ENCODE measurements at places on chromosomes 16 and 17. TPM values are rescaled to one million over a fixed set of nuclear protein-coding genes. Genes with fewer than 3 reads are reported as not detected.

ORC6 gene
- total RNA-seq, result 26.4 TPM

ST6GALNAC1 gene
- total RNA-seq, result 5.5 TPM

GINS3 gene
- 11.8 TPM for total RNA-seq

RNPS1 gene
- 185 TPM for total RNA-seq

KRT32 gene
- total RNA-seq, result not detected

TMEM220 gene
- total RNA-seq, result 0.15 TPM

TMEM204 gene
- 65.7 TPM for total RNA-seq

KIF22 gene
- total RNA-seq, result 172 TPM

METTL16 gene
- total RNA-seq, result 24.5 TPM

ACLY gene
- 143 TPM for total RNA-seq

SPATA22 gene
- total RNA-seq, result not detected

EPX gene
- total RNA-seq, result not detected

C1QTNF1 gene
- not detected for total RNA-seq

DPEP2 gene
- 12.0 TPM for total RNA-seq

ANKS4B gene
- total RNA-seq, result not detected

SDR42E2 gene
- 0.20 TPM for total RNA-seq

SLC12A3 gene
- not detected for total RNA-seq

BEAN1 gene
- total RNA-seq, result not detected
